Smooth muscle cell of bladder (primary cell): ENCODE measurements at places on chromosomes 5 and 9. TPM values are rescaled to one million over a fixed set of nuclear protein-coding genes. Genes with fewer than 3 reads are reported as not detected.

Gene CTXN3
- not detected in 2 replicates for total RNA-seq

Gene GARIN3
- total RNA-seq = not detected in 2 replicates

Gene IL5
- not detected in 2 replicates for total RNA-seq

Gene IL13
- total RNA-seq = not detected in 2 replicates

Gene SHROOM1
- total RNA-seq = 2.5 and 2.6 TPM in 2 replicates

Gene CCNJL
- total RNA-seq = 0.14 and 0.18 TPM in 2 replicates

Gene PIGO
- 10.5 and 11.4 TPM in 2 replicates for total RNA-seq

Gene RAD23B
- 87.2 and 92.6 TPM in 2 replicates for total RNA-seq

Gene DMGDH
- 2.3 and 2.7 TPM in 2 replicates for total RNA-seq

Gene FBXL7
- total RNA-seq = 2.0 and 2.9 TPM in 2 replicates

Gene DBH
- not detected in 2 replicates for total RNA-seq

Gene TLX3
- total RNA-seq = not detected in 2 replicates

Gene PTBP3
- total RNA-seq = 12.8 and 13.0 TPM in 2 replicates

Gene KIF4B
- total RNA-seq = under 0.01 TPM in 1 of 2 replicates, not detected in the other

Gene MSMP
- total RNA-seq = not detected in 2 replicates

Gene PCDHB13
- total RNA-seq = 0.28 TPM in 2 replicates

Gene CD180
- 0.14 TPM in 1 of 2 replicates, not detected in the other for total RNA-seq

Gene BTNL9
- not detected in 2 replicates for total RNA-seq

Gene PCDH12
- 0.14 and 0.37 TPM in 2 replicates for total RNA-seq

Gene SHC3
- 21.6 and 24.0 TPM in 2 replicates for total RNA-seq

Gene RCL1
- 9.1 and 9.4 TPM in 2 replicates for total RNA-seq

Gene SARDH
- 4.9 and 10.1 TPM in 2 replicates for total RNA-seq

Gene DNAI1
- total RNA-seq = not detected in 2 replicates
